ENCODE measurements at places on chromosomes 2 and 18.

- no peak for DNase-seq
Observed at GRCh38 chr2:105518897-105519296, 120.0 kb upstream of the FHL2 start.

- DNase-seq, result no peak
Observed at GRCh38 chr2:24577481-24577880, 86.4 kb downstream of the NCOA1 start.

DNA sequence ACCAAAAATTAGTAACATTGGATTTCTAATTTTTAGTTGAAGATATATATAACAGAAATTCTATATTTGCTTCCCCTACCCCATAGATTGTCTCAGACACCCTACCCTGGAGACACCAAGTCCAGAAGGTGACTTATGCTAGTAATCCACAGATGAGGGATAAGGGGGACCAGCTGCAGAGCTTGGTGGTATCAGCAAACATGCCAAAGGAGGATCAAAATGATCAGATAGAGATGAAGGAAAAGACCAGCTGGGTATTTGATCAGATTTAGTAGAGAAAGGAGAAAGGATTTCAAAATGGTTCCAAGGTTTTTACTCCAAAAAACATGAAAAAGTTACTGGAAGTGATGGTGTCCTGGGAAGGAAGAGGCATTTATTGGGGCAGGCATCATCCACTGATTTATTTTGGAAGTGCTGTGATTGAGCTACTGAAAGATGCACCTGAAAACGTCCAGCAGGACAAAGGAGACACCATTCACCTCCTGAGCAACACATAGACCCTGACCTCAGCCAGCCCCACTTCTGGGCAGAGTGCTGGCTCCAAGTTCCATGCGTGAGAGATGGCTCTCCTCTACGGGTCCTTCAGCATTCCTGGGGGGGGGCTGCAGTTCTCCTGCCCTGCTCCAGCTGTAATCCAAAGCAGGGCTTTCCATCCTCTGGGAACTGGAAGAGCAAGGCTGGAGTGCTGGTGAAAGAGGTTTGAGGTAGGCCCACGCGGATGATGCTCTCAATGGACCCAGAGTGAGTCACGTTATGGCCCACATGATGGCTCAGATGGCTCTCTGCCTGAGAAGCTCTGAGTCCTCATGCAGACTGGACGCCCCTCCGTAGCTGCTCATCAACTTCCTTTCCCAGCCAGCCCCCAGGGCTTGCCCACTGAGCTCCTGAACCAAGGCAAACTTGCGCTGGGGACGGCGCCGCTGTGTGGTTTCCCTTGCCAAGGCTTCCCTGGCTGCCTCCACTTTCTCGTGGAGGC is 3.7 kb upstream of the LRRFIP1 start:
- no peak for DNase-seq

GRCh38 chr2:70615222-70615621 is 61.6 kb upstream of the TGFA start:
- DNase-seq, result no peak

All from esophagus squamous epithelium (tissue), 5 donors.